ENCODE measurements at places on chromosomes 3 and 15. TPM values are rescaled to one million over a fixed set of nuclear protein-coding genes. Genes with fewer than 3 reads are reported as not detected.

The ACP3 gene
- 47.5 TPM for total RNA-seq

The DPH3 gene
- total RNA-seq = 16.5 TPM

The TBC1D2B gene
- 31.3 TPM for total RNA-seq

The GRM2 gene
- not detected for total RNA-seq

The FOXL2 gene
- total RNA-seq = under 0.01 TPM

The HAUS2 gene
- 30.5 TPM for total RNA-seq

The CAMKV gene
- total RNA-seq = not detected

The GOLGA6L7 gene
- total RNA-seq = not detected

The EPHB1 gene
- 0.73 TPM for total RNA-seq

The ASB14 gene
- total RNA-seq = not detected

The RFX7 gene
- 6.3 TPM for total RNA-seq

The VEPH1 gene
- total RNA-seq = 35.4 TPM

The CELSR3 gene
- 0.73 TPM for total RNA-seq

The FOXB1 gene
- total RNA-seq = not detected

The GNB5 gene
- total RNA-seq = 21.3 TPM

The GPR176 gene
- 50.7 TPM for total RNA-seq

The CAV3 gene
- total RNA-seq = not detected

The KPNA1 gene
- total RNA-seq = 28.7 TPM

The ROBO1 gene
- 40.4 TPM for total RNA-seq

The UPK1B gene
- not detected for total RNA-seq

The MAP1A gene
- total RNA-seq = 45.4 TPM

The UBE2E2 gene
- 53.0 TPM for total RNA-seq

Data from subcutaneous preadipocyte (primary cell).